ENCODE measurements at places on chromosomes 7 and 10. TPM values are rescaled to one million over a fixed set of nuclear protein-coding genes. Genes with fewer than 3 reads are reported as not detected.

DNA sequence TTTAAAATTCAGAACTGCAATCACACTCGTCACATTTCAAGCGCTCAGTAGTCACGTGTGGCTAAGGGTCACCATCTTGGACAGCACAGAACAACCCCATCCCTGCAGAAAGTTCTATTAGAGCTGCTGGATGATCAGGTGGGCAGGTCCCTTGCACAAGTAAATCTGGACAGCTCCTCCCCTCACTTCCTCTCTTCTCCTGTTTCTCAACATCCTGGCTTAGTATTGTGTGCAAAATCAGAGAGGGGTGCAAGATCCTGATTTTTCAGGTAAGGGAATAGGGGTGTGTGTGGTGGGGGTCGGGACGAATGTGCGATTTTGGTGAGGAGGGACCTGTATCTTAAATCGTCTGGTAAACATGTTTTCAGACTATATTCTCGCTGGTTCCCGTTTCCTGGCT lies at the start of gene GIMAP4:
TSS of gene GIMAP4 (plus strand) at position 222 of the 400 bp plus-strand sequence. CDS start 2,512 bp downstream, outside the sequence.
- H3K27ac ChIP-seq, result peak within 1 kb of the TSS; percentile 98
- peak within 1 kb of the TSS; percentile 94 for H3K4me3 ChIP-seq
- H3K27me3 ChIP-seq, result no peaks in the 10 kb centered on the region

- H3K4me1 ChIP-seq, result no peaks in the 10 kb centered on the region
- H3K36me3 ChIP-seq, result no peaks in the 10 kb centered on the region
- H3K27ac ChIP-seq, result no peak overlapping the region
- H3K27me3 ChIP-seq, result no peaks in the 10 kb centered on the region
- H3K4me3 ChIP-seq, result no peak overlapping the region
- DNase-seq, result no peak
Measured at GRCh38 chr10:67075491-67075971, 149.7 kb downstream of the LRRTM3 start.

- peaks cover 15% of the 10 kb centered on the region for H3K4me1 ChIP-seq
- H3K36me3 ChIP-seq, result no peaks in the 10 kb centered on the region
- DNase-seq, result no peak
- peaks cover 58% of the 10 kb centered on the region for H3K27me3 ChIP-seq
Measured at GRCh38 chr10:21513405-21513788, 12.1 kb downstream of the SKIDA1 start.

GRCh38 chr10:89589101-89589720 lies 53.8 kb upstream of the SLC16A12 start:
- no peak for DNase-seq
- no peak overlapping the region for H3K4me3 ChIP-seq
- H3K36me3 ChIP-seq, result no peaks in the 10 kb centered on the region
- H3K27ac ChIP-seq, result no peak overlapping the region
- no peaks in the 10 kb centered on the region for H3K27me3 ChIP-seq
- no peaks in the 10 kb centered on the region for H3K4me1 ChIP-seq

- no peak for DNase-seq
- H3K4me1 ChIP-seq, result peaks cover 9% of the 10 kb centered on the region
- no peak overlapping the region for H3K4me3 ChIP-seq
- H3K27ac ChIP-seq, result no peak overlapping the region
- no peaks in the 10 kb centered on the region for H3K36me3 ChIP-seq
- peaks cover 5% of the 10 kb centered on the region for H3K27me3 ChIP-seq
Measured at GRCh38 chr7:74293577-74293908, 4.3 kb downstream of the CLIP2 start.

DNA sequence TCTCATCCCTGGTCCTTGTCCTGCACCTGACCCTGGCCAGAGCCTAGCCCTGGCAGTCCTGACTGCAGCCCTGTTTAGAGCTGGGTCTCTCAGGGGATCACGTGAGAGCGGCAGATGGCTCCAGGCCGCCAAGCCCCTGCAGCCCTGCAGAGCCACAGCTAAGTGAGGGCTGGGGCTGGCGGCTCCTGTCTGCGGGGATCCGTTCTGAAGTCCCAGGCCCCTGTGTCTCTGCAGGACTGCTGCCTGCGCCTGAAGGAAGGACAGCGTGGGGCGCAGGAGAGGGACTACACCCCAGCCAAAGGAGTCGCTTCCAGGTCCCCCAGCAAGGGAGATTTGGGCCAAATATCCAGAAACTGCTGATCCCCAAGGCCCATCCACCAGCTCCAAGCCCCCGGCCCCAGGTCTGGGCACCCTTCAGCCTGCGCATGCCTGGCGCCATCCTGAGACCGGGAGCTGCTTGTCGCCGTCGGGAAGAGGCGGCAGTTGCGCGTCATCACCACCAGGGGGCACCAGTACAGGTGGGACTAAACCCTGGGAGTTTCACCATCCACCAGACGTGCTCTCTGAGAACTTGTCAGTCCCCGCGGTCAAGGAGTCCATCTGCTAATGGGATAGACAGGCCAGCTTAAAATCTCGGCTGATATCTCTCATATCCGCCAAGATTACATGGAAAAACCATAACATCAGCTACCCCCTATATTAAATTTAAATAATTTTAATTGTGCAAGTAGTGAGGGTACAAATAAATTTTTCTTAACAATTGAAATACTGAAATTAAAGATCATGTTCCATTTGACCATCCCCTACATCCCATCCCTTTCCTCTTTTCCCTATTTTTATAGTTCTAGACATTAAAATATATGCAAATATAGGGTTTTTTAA lies 25.1 kb upstream of the GHRHR start:
- no peaks in the 10 kb centered on the region for H3K4me1 ChIP-seq
- DNase-seq, result peak; percentile 77
- H3K4me3 ChIP-seq, result no peak overlapping the region
- H3K27ac ChIP-seq, result no peak overlapping the region

- H3K36me3 ChIP-seq, result no peaks in the 10 kb centered on the region
- no peaks in the 10 kb centered on the region for H3K4me1 ChIP-seq
- DNase-seq, result no peak
- H3K4me3 ChIP-seq, result no peak overlapping the region
- H3K27me3 ChIP-seq, result peaks cover 10% of the 10 kb centered on the region
- no peak overlapping the region for H3K27ac ChIP-seq
Measured at GRCh38 chr7:157089100-157089610, 49.6 kb upstream of the UBE3C start.

DNA sequence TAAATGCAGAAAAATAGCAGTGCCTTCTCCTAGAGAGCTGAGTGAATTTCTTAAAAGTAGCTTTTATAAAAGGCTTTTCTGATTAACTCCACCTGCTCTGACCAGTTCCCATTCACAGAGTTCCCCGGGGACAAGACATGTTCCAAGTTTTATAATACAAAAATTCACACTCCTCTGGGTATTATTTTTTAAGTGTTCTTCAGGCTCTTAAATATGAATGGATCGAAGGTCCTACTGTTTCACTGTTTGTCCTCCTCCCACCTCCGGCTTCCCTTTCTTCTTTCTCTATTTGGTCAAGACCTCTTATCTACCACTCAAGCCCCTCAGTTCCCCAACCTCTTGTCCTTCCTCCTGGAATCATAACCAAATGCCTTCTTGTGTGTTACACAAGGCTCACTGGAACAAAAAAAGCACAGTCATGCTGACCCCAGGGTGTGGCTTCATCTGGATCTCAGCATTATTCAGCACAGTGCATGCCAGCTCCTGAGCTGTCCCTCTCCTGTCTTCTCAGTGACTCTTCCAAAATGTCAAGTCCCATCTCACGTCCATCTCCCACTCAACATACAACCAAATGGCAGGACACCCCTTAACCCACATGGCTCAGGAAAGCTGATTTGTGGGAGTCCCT lies 222.4 kb downstream of the SORCS1 start:
- H3K27me3 ChIP-seq, result no peaks in the 10 kb centered on the region
- H3K36me3 ChIP-seq, result no peaks in the 10 kb centered on the region
- no peak overlapping the region for H3K4me3 ChIP-seq
- no peak for DNase-seq
- H3K4me1 ChIP-seq, result no peaks in the 10 kb centered on the region

DNA sequence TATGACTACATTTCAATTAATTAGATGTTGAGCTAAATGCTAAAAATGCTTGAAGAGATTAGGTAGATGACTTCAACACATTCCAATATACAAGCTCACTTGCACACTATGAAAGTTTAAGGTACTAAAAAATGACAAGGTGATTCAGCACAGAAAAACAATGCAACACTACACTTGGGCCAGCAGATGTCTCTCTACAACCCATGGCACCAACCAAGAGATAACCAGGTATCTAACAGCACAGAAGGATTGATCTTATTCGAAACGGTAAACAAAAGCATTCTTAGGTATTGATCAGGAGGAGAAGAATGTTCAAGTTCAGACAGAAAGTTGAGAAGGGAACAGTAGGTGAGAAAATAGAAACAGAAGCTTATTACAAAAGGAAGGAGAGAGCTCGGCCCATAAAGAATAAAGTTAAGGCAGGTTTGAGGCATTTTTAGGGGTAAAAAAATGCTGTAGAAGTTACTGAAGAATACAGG lies 248.2 kb upstream of the KLF14 start:
- peak; percentile 48 for DNase-seq
- no peaks in the 10 kb centered on the region for H3K27me3 ChIP-seq

GRCh38 chr10:77079592-77080300 lies 557.9 kb downstream of the KCNMA1 start:
- no peaks in the 10 kb centered on the region for H3K36me3 ChIP-seq
- no peaks in the 10 kb centered on the region for H3K27me3 ChIP-seq
- no peak for DNase-seq
- no peak overlapping the region for H3K27ac ChIP-seq
- H3K4me1 ChIP-seq, result no peaks in the 10 kb centered on the region

- H3K4me3 ChIP-seq, result no peak overlapping the region
- no peaks in the 10 kb centered on the region for H3K36me3 ChIP-seq
- no peak for DNase-seq
Measured at GRCh38 chr10:2097937-2098336, 360.6 kb upstream of the ADARB2 start.

- no peak for DNase-seq
- no peaks in the 10 kb centered on the region for H3K27me3 ChIP-seq
- no peak overlapping the region for H3K27ac ChIP-seq
- no peaks in the 10 kb centered on the region for H3K36me3 ChIP-seq
Measured at GRCh38 chr10:125118011-125118611, 42.3 kb downstream of the CTBP2 start.

DNA sequence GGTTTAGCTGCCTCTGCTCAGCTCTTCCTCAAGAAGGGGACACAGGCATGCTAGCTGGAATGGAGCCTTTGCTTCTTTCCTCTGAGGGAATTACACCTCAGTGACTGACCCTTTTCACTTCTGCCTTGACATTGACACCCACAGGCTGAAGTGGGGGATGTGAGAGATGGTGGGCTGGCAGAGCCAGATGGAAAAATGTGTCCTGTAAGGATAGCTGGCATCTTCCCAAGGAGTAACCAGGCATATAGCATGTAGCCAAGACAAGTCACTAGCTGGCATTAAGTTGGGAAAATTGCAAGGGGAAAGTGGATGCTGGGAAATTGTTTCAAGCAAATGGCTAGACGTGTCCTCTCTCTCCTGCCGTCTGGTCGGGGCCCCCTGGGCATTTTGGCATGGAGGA lies 19.9 kb downstream of the STMP1 start:
- no peak overlapping the region for H3K4me3 ChIP-seq
- peaks cover 7% of the 10 kb centered on the region for H3K36me3 ChIP-seq
- DNase-seq, result no peak

- H3K36me3 ChIP-seq, result no peaks in the 10 kb centered on the region
- H3K27ac ChIP-seq, result no peak overlapping the region
- no peaks in the 10 kb centered on the region for H3K4me1 ChIP-seq
- H3K27me3 ChIP-seq, result peaks cover 23% of the 10 kb centered on the region
- no peak overlapping the region for H3K4me3 ChIP-seq
Measured at GRCh38 chr10:114223066-114223465, 16.0 kb upstream of the VWA2 start.

GRCh38 chr7:127755521-127755920 lies 103.5 kb downstream of the SND1 start:
- no peak overlapping the region for H3K27ac ChIP-seq
- H3K4me3 ChIP-seq, result no peak overlapping the region
- H3K4me1 ChIP-seq, result peaks cover 48% of the 10 kb centered on the region
- H3K27me3 ChIP-seq, result no peaks in the 10 kb centered on the region
- H3K36me3 ChIP-seq, result peaks cover 6% of the 10 kb centered on the region

GRCh38 chr7:109844362-109844761 lies 1246.6 kb upstream of the LRRN3 start:
- no peaks in the 10 kb centered on the region for H3K36me3 ChIP-seq
- H3K27me3 ChIP-seq, result no peaks in the 10 kb centered on the region
- no peak for DNase-seq

GRCh38 chr7:154832557-154833138 lies 170.3 kb downstream of the PAXIP1 start:
- H3K27me3 ChIP-seq, result no peaks in the 10 kb centered on the region
- DNase-seq, result no peak
- no peak overlapping the region for H3K27ac ChIP-seq
- H3K4me3 ChIP-seq, result no peak overlapping the region
- no peaks in the 10 kb centered on the region for H3K4me1 ChIP-seq
- no peaks in the 10 kb centered on the region for H3K36me3 ChIP-seq

DNA sequence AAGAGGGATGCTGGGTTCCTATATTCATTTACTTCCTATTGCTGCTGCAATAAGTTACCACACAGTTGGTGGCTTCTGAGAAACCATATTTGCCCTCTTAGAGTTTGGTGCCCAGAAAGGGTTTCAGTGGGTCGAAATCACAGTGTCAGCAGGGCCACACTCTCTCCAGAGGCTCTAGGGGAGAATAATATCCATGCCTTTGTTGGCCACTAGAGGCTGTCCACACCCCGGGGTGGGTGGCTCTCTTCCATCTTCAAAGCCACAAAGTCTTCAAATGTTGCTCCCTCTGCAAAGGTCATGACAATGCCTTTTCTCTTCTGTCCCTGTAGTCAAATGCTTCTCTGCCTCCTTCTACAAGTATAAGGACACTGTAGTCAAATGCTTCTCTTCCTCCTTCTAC lies 989.4 kb downstream of the CCSER2 start:
- DNase-seq, result no peak
- no peaks in the 10 kb centered on the region for H3K4me1 ChIP-seq
- no peaks in the 10 kb centered on the region for H3K36me3 ChIP-seq
- no peak overlapping the region for H3K4me3 ChIP-seq

GRCh38 chr10:65968871-65969270 lies 957.0 kb upstream of the LRRTM3 start:
- no peak for DNase-seq
- H3K36me3 ChIP-seq, result no peaks in the 10 kb centered on the region
- H3K4me3 ChIP-seq, result no peak overlapping the region
- no peaks in the 10 kb centered on the region for H3K4me1 ChIP-seq
- no peaks in the 10 kb centered on the region for H3K27me3 ChIP-seq
- H3K27ac ChIP-seq, result no peak overlapping the region

DNA sequence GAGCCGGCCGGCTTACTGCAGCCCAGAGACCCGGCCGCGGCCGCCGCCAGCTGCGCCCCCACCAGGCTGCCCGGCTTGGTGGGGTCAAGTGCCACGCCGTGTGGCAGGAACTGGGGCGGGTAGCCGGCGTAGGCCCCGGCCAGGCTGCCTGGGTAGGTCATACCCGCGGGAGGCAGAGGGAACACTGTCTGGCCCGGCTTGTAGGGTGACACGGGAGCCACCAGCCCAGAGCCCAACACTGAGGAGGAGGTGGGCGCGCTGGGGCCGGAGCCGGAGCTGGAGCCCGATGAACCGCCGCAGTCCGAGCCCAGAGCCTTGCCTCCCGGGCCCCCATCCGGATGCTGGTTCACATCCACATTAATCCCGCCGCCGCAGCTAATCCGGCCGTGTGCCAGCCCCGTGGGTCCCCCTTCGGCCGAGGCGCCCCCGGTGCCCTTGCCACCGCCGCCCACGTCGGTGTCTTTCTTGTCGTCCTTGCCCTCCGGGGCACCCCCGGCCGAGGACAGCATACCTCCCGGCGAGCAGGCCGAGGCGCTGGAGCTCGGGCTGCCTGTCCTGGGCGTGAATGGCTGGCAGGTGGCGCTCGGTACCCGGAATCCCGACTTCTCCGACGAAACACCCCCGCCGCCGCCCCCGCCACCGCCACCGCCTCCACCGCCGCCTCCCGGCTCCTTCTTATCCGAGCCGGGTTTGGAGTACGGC lies 2.0 kb downstream of the ZNF503 start:
- peaks cover 29% of the 10 kb centered on the region for H3K4me1 ChIP-seq
- H3K27ac ChIP-seq, result no peak overlapping the region
- peaks cover 44% of the 10 kb centered on the region for H3K27me3 ChIP-seq
- H3K4me3 ChIP-seq, result no peak overlapping the region

TUBAL3 gene
- not detected for total RNA-seq

ITGA8 gene
- total RNA-seq, result not detected

SUN3 gene
- total RNA-seq, result not detected

NCAPG2 gene
- total RNA-seq, result 145 TPM

All from activated CD4-positive, alpha-beta memory T cell treated with anti-CD3 and anti-CD28 coated beads for 36 hours (primary cell).